ENCODE measurements at places on chromosomes 3 and 15. TPM values are rescaled to one million over a fixed set of nuclear protein-coding genes. Genes with fewer than 3 reads are reported as not detected.

The CCDC9B gene
- 56.1 TPM for total RNA-seq

The SERPINI2 gene
- total RNA-seq: not detected

The REC114 gene
- total RNA-seq: not detected

The CHRM5 gene
- total RNA-seq: 0.04 TPM

The KY gene
- total RNA-seq: not detected

The ASTE1 gene
- 2.9 TPM for total RNA-seq

The ATP10A gene
- total RNA-seq: 5.0 TPM

The SLC35G2 gene
- total RNA-seq: 1.8 TPM

The ST8SIA2 gene
- total RNA-seq: not detected

The SCAANT1 gene
- not detected for total RNA-seq

The CCR9 gene
- not detected for total RNA-seq

The FSD2 gene
- total RNA-seq: not detected

The PSMA4 gene
- total RNA-seq: 245 TPM

The ZNF280D gene
- 7.4 TPM for total RNA-seq

The IL16 gene
- total RNA-seq: not detected

The ACSBG1 gene
- 0.40 TPM for total RNA-seq

The THSD4 gene
- total RNA-seq: 29.0 TPM

The FAM43A gene
- 59.8 TPM for total RNA-seq

The ZNF80 gene
- not detected for total RNA-seq

The PPP1R14D gene
- 0.33 TPM for total RNA-seq

The RAB43 gene
- 22.4 TPM for total RNA-seq

The ALPK3 gene
- 6.9 TPM for total RNA-seq

The BCL6 gene
- total RNA-seq: 7.7 TPM

The CLDN11 gene
- 32.0 TPM for total RNA-seq

The TMEM266 gene
- total RNA-seq: not detected

The IRAK2 gene
- 4.7 TPM for total RNA-seq

The EPHB3 gene
- 23.1 TPM for total RNA-seq

The ASB7 gene
- total RNA-seq: 9.6 TPM

The TUBGCP5 gene
- total RNA-seq: 63.0 TPM

The FBXO40 gene
- not detected for total RNA-seq

The FRMD4B gene
- total RNA-seq: 5.7 TPM

The GNAT1 gene
- total RNA-seq: not detected

The CFAP92 gene
- not detected for total RNA-seq

The TGM4 gene
- total RNA-seq: 1.2 TPM

The LARP6 gene
- 166 TPM for total RNA-seq

The MST1R gene
- total RNA-seq: 39.0 TPM

The SLC7A14 gene
- not detected for total RNA-seq

The CHRFAM7A gene
- not detected for total RNA-seq

The SEMA3F gene
- 47.3 TPM for total RNA-seq

The NAALADL2 gene
- total RNA-seq: 1.9 TPM

The RAD51 gene
- total RNA-seq: 17.3 TPM

The GALNT15 gene
- total RNA-seq: not detected

The GABRB3 gene
- total RNA-seq: 6.1 TPM

The KIF23 gene
- 87.0 TPM for total RNA-seq

Data from PC-3 (cell line).